ENCODE measurements at places on chromosomes 11 and 22.

DNA sequence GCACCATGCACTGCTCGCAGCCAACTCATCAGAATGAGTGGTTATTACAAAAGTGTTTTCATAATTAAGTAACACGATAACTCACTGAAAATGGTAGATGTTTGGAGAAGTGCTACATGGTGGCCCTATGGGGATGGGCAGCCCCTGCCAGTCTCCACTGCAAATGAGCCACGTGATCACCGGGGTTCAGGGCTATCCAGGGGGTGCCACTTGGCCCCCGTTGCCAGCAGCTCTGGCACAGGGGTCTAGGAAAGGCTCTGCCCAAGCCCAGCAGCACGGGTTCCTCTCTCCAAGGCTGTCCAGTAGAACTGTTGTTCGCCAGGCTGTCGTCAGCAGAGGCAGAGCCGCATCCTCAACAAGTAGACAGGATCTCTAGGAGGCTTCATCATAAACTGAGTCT is 382.1 kb upstream of the B3GAT1 start:
- no peak for DNase-seq

- DNase-seq: no peak
These were observed 7.1 kb downstream of the TPCN2 start for GRCh38 chr11:69055598-69056516.

- no peak for DNase-seq
These were observed 1.9 kb upstream of the MMP1 start for GRCh38 chr11:102799681-102800340.

- no peak for DNase-seq
These were observed 23.5 kb upstream of the CRYBB3 start for GRCh38 chr22:25176175-25176574.

DNA sequence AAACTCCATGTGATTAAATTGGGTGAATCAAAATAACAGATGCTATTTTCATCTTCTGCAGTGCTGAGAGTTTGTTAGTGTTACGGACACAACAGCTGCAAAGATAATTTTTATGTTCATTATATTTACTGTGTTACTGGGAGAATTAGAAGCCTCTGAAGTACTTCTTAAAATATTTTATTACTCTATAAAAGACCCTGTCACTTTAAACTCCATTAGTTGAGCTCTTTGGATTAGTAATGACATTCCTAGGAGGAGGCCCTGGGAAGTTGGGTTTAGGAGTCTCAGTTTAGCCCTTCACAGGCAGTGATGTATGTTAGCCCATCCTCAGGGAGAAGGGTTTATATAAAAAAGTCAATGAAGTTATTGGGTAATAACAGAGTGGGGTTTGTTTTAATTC is 596.7 kb downstream of the JRKL start:
- no peak for DNase-seq

- DNase-seq: no peak
These were observed 559.6 kb upstream of the CCDC90B start for GRCh38 chr11:83845797-83846196.

DNA sequence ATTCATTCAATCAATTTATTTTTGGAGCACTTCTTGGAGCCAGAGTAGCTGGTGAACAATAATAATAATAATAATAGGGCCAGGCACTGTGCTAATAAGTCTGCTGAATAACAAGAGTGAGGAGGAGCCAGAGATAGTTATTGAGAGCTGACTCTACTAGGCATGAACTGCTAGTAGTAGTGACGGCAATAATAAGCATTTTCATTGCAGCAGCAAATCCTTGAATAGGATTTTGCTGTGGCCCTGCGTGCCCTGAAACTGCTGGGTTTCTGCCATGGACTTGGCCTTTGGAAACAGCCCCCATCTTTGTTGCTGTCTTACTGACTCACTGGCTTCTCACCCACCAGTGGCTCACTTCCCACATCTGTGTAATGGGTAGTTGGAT is 545.9 kb downstream of the MIAT start:
- DNase-seq: no peak

DNA sequence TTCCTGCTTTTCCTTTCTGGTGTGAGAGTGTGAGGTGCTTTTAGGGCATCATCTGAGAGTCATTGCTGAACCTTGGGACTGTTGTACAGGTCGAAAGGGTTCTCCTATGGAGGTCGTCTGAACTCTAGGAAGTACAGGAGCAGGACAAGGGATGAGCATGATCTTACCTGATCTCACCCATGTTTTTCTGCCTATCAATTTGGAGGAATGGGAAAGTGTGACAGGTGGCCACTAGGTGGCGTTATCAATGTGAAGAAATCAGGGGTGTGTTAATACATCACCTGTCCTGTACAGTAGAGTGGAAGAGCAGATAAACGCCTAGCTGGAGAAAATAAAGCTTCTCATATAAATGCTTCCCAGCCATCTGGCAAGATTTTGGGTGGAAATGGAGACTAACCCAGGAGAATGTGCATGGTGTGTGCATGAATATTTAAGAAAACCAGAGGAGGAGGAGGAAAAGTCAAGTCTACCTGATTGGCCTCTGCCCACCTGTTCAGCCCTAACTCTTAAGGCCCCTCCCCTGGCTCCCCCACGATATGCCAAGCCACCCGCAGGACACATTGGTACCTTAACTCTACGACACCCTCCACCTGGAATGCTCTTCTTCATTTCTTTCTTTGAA is 72.0 kb upstream of the NARS2 start:
- DNase-seq: no peak

DNA sequence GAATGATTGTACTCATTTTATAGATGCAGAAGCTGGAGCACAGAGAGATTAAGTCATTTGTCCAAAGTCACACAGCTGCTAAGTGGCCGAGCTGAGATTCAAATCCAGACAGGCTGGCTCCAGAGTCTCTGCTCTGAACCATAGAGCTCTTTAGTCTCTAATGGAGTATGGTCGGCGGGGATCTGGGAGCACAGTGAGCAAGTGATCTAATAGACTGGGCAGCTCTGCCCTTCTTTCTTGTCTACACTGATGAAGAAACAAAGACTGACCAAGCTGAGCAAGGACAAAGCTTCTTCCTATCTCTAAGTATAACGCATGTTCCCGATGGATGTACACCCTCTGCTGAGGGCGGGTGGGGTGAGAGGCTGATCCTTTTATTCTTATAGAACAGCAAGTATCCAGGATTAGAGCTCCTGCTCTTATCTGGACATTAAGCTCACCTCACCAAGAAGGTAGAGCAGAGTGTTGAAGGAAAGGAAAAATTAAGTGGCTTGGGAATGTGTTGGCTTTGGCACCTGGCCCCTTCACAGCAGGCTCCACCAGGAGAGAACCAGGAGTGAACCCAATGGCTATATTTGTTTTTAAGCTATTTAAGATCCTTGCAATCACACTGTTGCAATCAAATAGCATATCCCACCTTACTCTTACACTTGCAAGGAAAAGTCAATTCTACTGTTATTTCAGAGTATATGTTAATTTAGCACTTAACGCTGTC is 68.7 kb downstream of the ETS1 start:
- no peak for DNase-seq

- DNase-seq: no peak
These were observed 26.9 kb downstream of the TPST2 start for GRCh38 chr22:26563022-26563421.

- no peak for DNase-seq
These were observed 24.4 kb downstream of the METTL15 start for GRCh38 chr11:28132548-28132947.

DNA sequence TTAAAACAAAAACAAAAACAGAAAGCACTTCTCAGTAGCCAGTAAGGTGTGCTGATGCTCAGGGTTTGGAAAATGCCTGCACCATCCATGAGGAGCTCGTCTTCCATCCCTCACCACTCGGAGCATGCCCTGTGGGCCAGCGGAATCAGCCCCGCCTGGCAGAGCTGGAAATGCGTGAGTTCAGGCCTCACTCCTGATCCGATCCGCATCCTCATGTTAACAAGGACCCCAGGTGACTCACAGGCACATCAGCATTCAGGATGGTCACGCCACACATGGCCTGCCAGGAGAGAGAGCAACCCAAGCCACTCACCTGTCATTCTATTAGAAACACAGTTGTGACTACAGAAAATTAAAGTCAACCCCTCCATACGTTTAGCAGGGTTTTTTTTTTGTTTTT is 188.5 kb downstream of the MPPED1 start:
- no peak for DNase-seq

DNA sequence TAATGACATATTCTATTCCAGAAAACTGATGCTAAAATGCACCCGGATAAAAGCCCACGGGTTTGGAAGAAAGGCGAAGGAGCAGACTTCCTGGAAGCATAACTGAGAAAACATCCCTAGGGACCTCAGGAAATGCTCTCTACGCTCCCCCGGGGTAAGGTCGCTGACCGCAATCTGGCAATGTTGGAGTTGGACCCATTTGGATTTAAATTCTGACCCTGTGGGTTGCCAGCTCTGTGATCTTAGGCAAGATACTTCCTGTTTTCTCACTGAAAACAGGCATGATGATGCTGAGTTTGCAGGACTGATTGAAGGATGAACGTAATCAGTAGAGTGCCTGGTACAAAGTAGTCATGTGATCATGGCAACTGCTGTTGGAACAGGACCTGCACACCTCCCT is 1054.0 kb downstream of the NTM start:
- DNase-seq: no peak

- DNase-seq: no peak
These were observed 1.4 kb downstream of the TAF10 start for GRCh38 chr11:6610591-6610990.

DNA sequence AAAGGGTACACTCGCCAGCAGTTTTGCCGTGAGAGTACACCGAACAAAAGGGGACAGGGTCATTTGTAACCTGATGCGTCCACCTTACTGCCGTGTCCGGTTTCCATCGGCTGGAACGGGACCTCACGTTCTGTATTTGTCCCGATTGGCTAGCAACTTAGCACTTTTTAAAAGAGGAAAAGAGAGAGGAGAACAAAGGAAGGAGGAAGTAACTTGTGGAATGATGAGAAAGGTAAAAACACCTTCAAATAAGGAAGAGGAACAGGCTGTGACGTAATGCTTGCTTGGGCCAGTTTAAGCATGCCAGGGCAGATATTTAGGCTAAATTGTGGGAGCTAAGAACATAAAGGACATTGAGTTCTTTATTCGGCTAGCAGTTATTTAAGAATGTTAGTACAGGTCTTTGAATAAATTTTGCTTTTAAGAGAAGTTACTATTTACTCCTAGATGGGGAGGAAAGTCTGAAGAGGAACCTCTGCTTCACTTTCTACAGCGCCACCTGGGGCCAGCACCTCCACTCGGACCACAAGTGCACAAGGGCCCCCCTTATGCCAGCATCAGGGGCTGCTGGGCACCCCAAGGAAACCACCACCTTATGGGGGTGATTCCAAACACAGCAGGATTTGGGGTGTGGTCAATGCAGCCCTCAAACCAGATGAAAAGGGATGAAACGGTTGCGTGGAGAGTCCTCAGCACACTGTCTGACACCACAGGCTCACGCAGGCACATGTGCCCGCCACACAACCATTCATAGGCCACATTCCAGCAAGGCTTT is 5.8 kb downstream of the ARSA start:
- DNase-seq: no peak

GRCh38 chr11:70025308-70025707 is 52.8 kb upstream of the ANO1 start:
- DNase-seq: no peak

- no peak for DNase-seq
These were observed 1.4 kb downstream of the NEFH start for GRCh38 chr22:29481265-29482000.

DNA sequence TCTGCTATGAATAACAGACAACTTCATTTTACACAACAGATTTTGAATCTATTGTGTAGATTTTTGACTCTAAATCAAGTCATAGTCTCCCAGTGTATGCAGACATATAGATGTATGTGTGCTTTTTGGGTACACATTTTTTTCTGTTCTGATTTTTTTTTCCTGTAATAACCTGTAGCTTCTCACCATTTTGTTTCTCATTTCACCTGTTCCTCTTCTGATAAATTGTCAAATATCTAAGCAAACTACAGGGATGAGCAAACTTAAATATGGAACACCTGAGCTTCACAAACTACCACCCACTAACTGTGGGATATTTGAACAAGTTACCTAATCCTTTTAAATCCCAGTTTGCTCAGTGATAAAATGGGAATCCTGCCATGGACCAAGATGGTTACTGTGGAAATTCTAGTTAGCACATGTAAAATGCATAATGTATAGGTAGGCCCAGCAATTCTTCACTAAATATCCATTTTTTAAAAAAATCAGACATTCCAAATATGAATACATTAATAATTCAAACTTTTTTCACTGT is 15.7 kb downstream of the LGR4 start:
- DNase-seq: no peak

DNA sequence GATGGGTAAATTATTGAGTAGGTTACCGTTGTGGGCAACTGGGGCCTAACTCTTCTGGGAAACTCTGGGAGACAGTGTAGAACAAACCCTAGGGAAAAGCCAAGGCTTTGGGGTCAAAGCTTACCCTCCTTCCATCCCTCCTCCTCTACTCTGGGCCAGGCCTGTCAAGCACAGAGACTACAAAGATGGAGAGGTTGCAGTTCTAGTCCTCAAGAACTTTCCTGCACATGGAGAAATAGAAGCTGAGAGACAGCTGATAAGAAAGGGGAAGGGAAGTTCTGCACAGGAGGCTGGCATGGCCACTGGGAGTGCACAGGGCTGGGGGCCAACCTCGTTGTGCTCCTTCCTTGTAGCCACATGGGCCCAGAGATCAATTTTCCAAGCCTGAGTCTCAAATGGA is 67.2 kb upstream of the ALX4 start:
- DNase-seq: no peak

DNA sequence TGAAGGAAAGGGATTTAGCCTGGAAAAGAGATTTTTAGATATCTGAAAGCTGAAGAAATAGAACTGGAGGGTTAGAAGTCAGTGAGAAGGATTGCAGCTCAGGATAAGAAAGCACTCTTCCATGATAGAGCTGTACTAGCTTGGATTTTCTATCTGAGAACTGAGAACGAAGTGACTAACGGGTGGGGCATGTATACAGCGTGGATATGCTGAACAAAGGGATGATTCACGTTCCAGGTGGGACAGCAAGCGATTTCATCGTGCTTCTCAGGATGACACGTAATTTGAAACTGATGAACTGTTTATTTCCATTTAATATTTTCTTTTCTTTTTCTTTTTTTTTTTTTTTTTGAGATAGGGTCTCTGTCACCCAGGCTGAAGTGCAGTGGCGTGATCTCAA is 53.0 kb downstream of the GRAMD1B start:
- DNase-seq: no peak

GRCh38 chr11:1827095-1827813 is 7.5 kb upstream of the SYT8 start:
- DNase-seq: no peak

- no peak for DNase-seq
These were observed 29.8 kb upstream of the ASPHD2 start for GRCh38 chr22:26399289-26399688.

DNA sequence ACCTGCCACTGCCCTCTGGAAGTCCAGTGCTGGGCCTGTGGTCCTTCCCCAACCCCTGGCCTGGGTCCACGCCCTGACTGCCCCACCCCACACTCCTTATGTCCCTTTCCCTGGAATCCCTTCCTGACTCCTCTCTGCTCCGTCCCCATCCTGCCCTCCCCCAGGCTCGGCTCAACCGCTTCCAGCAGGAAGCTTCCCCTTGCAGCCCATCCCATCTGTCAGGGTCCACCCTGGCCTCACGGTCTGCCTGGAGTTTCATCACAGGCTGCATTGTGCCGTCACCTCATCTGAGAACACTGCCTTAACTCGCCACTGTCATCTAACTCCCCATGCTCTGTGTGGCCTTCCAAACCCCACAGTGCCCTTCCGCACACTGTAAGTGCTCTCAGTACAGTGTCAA is 64.3 kb downstream of the NAT10 start:
- DNase-seq: no peak

- DNase-seq: no peak
These were observed 5.8 kb upstream of the LGALS1 start for GRCh38 chr22:37669586-37669985.
